H1 (cell line): ENCODE measurements at places on chromosomes 7 and 10.

GRCh38 chr10:74808501-74808900 lies 17.9 kb upstream of the KAT6B start:
- no peak for DNase-seq

GRCh38 chr7:138705167-138705566 lies 4.0 kb upstream of the SVOPL start:
- DNase-seq: no peak

DNA sequence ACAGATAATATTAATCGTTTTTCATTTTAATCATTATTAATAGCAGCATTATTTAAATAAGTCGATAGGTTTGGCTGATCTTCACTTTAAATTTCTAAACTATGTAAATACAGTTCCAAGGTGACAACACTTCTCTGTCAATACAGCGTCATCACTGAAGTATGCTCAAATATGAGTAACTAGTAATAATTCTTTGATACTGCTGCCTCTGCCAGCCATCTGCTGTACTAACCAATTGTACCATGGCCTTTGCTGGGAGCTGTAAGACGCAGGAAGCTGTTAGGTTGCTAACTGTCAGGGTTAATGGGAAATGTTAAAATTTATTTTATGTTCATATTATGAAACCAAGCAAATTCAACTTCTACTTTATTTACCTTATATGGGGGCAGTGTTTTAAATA lies 1650.5 kb upstream of the LRRTM3 start:
- DNase-seq: no peak

GRCh38 chr10:110413903-110414547 lies 83.7 kb upstream of the DUSP5 start:
- no peak for DNase-seq

DNA sequence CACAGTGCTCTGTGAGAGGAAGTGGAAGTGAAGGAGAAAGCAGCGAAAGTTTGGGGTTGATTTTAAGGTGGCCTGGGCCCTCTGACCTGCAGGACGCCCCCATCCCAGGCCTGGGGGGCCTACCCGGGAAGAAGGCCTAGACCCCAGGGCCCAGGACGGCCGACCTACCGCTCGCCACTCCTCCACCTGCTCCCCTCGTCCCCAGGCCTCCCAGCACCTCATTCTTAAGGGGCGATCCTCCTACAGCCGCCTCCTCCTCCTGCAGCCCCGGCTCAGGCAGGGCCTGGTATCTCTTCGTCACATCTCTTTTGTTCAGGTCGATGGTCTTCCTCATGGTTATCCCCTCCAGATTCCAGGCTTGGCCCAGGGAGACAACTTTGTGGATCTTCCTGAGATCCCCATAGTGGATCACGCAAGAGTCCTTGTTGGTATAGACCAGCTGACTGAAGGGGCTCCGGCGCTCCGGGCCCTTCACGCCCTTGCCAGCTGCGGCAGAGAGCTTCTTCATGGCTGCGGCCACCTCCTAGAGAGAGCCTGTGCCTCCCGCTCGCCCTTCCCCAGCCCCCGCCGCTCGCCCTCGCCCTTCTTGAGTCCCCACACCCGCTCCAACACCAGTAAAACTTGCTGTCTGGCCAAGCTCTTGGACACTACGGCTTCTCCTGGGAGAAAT lies 117.5 kb downstream of the OR13A1 start:
- DNase-seq: no peak

DNA sequence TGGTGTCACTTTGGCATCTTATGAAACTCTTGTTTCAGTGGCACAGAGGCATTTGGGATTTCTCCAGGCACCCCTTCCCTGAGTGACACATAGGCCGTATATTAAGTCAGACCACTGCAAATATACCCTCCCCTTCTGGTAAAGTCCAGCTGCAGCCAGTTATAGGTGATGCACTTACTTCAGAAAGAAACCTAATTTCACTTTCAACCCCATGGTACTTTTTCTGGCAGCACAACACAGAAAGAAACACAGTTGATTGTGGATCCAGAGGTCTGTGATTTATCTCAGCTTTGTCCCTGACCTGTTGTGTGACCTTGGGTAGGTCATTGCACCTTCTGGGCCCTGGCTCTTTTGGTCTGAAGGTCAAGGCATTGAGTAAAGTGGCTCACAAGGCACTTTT lies 173.2 kb downstream of the BUB3 start:
- no peak for DNase-seq

- no peak for DNase-seq
Observed at GRCh38 chr7:151632750-151633515, 113.2 kb upstream of the RHEB start.

- DNase-seq: no peak
Observed at GRCh38 chr7:15831606-15832005, 145.1 kb upstream of the MEOX2 start.

- DNase-seq: no peak
Observed at GRCh38 chr10:62268027-62268398, 631 bp downstream of the RTKN2 start.

DNA sequence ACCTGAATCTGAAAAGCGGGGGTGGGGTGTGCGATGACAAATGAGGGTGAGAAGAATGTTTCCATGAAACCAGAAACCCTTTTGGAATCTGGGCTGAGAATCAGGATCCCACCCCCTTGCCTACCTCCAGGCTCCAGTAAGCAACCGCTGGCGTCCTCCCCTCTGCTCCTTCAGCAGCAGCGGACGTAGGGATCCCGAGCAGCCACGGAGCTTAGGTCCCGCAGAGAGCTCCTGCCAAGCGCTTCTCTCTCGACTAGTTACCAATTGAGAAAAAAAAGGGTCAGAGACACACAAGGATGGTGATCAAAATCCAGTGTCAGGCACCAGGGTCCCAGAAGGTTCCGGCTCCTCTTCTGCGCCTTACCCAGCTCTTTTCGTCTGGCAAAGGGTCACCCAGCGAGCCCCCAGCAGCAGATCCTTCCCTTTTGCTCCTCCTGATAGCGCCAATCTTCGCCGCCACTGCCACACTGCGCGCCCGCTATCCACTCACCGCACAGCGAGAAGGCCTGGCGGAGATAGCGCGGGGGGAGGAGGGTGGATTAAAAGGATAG lies 733.5 kb downstream of the ZWINT start:
- no peak for DNase-seq

- no peak for DNase-seq
Observed at GRCh38 chr7:116566666-116567065, 41.8 kb downstream of the CAV1 start.

- DNase-seq: no peak
Observed at GRCh38 chr7:70684173-70684572, 447.8 kb upstream of the GALNT17 start.

- peak; percentile 86 for DNase-seq
Observed at GRCh38 chr7:140640727-140641523, at the start of gene DENND2A. Gene DENND2A (minus strand): TSS chr7:140640813. CDS start chr7:140602397, 38,416 bp downstream.

DNA sequence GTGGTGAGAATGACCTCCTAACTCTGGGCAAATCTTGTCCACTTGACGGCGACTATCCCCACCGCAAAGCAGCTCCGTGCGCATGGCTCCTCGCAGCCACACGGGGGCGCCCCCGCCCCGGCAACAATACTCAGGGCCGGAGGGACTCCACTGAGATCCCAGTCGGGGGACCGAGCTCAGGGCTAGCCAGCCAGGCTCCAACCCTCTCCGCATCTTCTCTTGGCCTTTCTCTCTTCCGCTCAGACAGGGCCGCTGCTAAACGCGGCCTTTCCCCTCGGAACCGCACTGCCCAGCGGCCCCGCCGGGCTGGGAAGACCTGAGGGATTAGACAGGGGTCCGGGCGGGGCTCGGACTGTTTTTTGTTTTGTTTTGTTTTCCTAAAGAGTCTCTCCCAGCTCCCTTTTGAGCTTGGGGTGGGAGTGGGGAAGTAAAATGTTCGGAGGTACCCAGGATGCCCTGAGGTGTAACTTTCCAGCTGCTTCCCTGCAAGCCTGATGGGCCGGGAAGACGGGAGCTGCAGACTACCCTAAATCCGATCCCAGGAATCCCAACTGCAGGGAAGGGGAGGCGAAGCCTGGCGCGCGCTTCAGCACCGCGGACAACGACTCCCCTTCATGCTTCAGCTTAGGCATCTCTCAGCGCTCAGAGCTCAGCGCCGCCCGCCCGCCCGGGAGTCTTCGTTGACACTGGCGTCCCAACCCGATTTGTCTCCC lies 2.7 kb downstream of the KCNIP2 start:
- DNase-seq: peak; percentile 96

- no peak for DNase-seq
Observed at GRCh38 chr7:30888747-30889146, 22.9 kb upstream of the AQP1 start.

DNA sequence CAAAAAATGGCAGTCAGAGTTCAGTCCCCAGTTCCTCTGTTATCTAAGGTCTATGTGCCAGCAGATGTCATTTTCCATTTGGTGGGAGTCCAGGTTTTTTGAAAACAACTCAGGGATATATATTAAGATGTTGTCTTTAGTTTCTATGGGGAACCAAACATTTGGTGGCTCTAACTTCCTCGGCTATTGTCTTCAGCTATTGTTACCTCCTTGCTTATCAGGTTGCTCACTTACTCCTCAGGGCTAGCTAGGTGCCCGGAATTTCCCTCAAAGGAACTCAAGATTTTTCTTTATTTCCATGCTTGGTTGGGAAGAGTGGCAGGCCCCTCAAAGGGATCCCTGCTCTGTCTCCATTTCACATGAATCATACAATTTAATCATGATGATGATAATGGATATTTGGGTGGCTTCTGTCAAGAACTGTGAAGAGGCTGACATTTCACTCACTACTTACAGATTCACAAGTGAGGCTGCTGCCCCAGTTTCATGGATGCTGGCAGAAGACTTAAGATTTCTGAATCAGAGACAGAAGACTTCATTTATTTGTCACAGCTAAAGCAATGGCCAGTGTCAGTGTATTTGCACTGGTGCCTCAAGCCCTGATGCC lies 182.8 kb downstream of the PKD1L1 start:
- no peak for DNase-seq

DNA sequence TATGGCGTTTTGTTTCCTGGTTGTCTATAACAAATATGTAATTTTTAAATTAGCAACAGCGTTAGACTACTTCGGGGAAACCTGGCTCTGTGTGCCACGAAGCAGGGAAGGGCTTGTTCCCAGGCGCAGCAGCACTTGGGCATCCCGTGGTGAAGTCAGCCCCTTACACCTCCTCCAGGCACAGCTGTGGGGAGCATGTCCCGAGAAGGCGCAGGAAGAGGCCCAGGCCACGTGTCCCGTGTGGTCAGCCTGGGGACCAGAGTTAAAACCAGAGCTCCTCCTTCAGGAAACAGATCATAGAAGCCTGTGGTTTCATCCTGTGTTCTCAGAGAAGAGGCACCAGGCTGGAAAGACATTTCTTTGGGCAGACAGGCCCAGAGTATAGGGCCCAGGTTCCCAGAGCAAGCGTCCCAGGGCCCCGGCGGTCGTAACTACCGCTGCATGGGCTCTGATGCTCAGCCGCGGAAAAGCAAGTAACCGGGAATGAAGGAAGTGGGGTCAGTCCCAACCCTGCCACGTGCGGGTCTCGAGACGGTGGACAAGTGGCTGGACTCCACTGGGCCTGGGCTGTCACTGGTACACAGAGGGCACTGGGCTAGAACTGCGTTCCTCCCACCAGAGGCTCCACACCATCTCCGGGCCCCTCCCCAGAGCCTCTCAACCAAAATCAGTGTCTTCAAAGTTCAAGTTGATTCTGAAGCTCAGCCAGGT lies 7.1 kb downstream of the NUDT1 start:
- DNase-seq: no peak

DNA sequence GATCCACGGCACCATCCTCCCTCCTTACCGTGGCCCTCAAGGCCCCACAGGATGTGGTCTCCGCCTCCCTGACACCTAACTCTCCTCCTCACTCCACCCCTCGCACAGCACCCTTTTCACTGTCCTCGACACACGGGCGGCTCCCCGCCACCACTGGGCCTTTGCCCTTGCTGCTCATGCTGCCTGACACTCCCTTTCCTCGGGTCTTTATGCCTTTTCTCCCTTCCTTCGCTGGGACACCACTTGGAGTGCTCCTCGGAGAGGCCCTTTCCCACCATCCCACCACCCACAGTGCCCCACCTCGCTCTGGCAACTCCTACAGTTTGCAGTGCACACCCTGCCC lies 7.9 kb upstream of the INMT start:
- no peak for DNase-seq

DNA sequence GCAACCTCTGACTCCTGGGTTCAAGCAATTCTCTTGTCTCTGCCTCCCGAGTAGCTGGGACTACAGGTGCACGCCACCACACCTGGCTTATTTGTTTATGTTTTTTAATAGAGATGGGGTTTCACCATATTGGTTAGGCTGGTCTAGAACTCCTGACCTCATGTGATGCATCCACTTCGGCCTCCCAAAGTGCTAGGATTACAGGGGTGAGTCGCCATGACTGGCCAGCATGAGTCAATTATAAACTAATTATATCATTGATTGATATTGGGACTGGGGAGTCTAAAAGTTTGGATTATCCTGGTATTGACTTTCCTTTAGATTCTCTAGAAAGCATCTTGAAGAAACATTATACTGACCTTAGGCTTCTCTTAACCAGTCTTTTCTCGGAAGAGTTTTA lies 73.9 kb upstream of the CCNY start:
- no peak for DNase-seq

DNA sequence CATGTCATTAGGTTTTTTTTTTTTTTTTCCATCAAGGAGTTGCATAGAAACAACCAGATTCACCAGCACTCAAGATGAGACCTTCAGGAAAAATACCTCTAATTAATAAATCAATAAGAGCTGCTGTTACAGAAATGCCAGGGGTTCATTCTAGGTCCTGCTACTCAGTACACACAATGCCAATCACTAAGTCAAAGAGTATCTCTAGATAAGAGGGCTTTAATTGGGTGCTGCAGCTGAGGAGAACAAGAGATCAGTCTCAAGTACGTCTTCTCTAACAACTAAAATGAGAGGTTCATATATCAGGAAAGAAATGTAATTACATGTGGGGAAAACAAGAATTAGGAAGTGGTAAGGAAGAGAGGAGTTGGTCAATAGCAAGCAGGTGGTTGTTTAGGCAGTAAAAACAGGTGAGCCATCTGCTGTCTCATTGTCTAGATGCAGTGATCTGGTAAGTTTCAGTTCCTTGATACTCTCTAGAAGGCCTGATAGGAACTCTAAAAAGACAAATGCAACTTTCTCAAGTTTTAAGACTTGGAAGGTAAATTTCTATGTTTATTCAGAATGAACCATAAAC lies 272.9 kb upstream of the ZWINT start:
- no peak for DNase-seq

GRCh38 chr7:19944363-19945120 lies 171.1 kb upstream of the TMEM196 start:
- DNase-seq: no peak

GRCh38 chr10:74799721-74800221 lies 26.6 kb upstream of the KAT6B start:
- no peak for DNase-seq
